ENCODE measurements at places on chromosomes 6 and 20.
A peak's percentile ranks its signal among the peaks of the same experiment; 100 is the strongest.

DNA sequence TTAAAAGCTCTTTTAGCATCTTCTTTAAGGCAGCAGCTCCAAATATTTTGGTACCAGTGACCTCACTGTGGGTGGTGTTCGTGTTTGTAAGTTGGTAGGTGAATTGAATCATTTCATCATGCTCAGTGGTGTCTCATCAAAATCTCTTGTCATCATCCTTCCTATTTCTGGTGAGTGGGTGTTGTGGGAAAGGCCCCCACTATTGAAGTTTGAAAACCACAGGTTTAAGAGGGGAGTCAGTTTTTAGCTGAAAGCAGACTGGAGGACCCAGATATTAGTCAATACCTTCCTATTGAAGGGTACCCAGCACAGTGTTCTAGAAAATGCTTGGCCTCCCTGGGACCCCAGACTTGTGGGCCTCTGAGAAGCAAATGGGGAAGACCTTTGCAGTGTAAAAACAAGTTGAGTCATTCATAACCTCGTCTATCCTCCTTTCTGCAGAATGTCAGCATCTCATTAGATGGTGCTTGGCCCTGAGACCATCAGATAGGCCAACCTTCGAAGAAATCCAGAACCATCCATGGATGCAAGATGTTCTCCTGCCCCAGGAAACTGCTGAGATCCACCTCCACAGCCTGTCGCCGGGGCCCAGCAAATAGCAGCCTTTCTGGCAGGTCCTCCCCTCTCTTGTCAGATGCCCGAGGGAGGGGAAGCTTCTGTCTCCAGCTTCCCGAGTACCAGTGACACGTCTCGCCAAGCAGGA is 3.7 kb downstream of the PIM1 start:
- peak; percentile 39 for DNase-seq

GRCh38 chr6:158207422-158207788 is 39.3 kb downstream of the GTF2H5 start:
- DNase-seq: peak; percentile 73

GRCh38 chr20:1935696-1936366 is 40.6 kb downstream of the SIRPA start:
- no peak for DNase-seq

GRCh38 chr6:166626177-166627032 is 646 bp downstream of the RPS6KA2 start:
- DNase-seq: peak; percentile 30

DNA sequence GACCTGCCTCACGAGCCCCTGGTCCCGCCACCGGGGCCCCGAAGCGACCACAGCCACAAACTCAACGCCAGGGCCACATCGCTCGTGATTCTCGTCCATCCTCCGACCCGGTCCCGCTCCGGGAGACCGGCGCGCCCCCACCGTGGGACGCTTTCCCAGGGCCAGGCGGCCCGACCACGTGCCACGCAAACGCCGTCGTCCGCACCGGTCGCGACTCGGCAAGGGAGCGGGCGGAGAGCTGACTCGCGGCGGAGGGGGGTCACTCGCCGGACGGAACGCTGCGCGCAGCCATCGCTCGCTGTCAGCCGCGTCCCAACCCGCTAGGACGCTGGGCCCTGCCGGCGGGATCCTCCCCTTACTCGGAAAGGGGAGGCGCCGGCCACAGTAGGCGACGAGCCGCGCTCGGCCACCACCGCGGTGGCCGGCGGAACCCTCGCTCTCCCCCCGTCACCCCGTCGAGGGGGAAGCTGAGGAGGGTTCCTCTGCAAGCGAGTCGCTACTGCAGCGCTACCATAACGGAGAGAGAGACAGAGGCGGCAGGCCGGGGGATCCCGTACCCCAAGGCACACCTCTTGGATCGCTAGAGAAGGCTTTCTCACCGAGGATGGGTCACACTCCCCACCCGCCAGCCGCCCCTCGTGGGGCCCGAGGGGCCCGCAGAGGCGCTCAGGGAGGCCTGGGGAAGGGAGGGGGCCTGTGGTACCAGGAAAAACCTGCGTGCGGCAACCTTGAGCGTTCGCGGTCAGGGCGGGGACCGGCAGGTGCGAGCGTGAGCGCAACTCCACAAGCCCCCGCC is 511.8 kb upstream of the ZNF337 start:
- peak; percentile 16 for DNase-seq

DNA sequence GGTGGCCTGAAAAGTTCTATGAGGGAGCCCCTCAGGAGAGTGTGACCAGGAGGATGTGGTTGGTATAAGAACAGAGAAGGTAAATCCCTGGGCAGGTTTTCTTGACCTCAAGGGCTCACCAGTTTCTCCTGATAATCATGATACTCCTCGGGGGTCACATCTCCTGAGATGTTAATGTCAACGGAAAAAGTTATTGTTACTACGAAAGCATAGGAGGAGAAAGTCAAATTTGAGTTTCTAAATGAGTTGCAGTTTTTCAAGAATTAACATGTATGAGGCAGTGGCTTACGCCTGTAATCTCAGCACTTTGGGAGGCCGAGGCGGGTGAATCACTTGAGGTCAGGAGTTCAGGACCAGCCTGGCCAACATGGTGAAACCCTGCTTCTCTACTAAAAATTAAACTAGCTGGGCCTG is 23.4 kb downstream of the MGME1 start:
- DNase-seq: no peak

GRCh38 chr6:52674666-52675065 is 3.8 kb downstream of the TMEM14A start:
- no peak for DNase-seq

Data from activated CD4-positive, alpha-beta T cell treated with anti-CD3 and anti-CD28 coated beads, Interleukin-2, amount 10 ng/mL, durations not matched to agents 7 days and 5 days (primary cell).